ENCODE measurements at places on chromosomes 13 and 19.

- DNase-seq: no peak
These were observed 35.1 kb downstream of the SIAH3 start for GRCh38 chr13:45816427-45816826.

DNA sequence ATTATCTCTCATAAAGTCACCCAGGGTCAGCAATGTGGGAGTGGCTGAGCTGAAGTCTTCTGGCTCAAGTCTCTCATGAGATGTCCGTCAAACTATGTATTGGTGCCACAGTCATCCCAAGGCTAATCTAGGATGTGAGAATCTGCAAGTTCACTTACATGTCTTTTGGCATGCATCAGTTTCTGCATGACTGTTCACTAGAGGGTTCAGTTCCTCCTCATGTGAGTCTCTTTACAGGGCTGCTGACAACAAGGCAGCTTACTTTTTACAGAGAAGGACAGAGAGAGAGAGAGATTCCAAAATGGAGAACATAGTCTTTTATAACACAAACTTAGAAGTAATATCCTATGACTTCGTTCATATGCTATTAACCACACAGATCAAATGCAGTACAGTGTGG lies 328.8 kb upstream of the SLITRK1 start:
- DNase-seq: no peak

- DNase-seq: no peak
These were observed 22.4 kb upstream of the RNF113B start for GRCh38 chr13:98199480-98199879.

GRCh38 chr19:42024622-42025111 lies 30.6 kb upstream of the ATP1A3 start:
- DNase-seq: no peak

DNA sequence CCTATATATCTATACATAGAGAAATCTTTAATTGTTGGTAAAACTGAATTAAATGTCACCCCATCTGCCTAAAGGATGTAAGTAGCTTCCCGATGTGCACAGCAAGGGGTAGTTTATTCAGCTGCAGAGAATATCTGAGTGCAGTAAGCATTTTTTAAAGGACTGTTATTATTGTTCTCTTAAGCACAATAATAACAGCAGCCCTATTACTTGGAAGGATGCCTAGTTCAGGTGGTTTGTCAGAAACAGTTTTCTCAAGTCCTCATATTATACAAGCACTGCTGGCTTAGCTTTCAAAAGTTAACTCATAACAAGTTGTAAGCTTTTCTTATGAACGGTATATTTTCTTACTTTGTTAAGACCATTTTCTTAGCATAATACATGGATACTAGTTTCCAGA lies 142.6 kb downstream of the CRYL1 start:
- no peak for DNase-seq
